ENCODE measurements at places on chromosomes 2 and 18. TPM values are rescaled to one million over a fixed set of nuclear protein-coding genes. Genes with fewer than 3 reads are reported as not detected.

The CPO gene
- total RNA-seq, result not detected

The LRRTM1 gene
- total RNA-seq, result not detected

The KLF11 gene
- 3.3 TPM for total RNA-seq

The SLC19A3 gene
- 0.17 TPM for total RNA-seq

The CD226 gene
- 0.38 TPM for total RNA-seq

- DNase-seq, result no peak
These were observed 108.7 kb downstream of the DPP10 start for GRCh38 chr2:114550895-114551793.

DNA sequence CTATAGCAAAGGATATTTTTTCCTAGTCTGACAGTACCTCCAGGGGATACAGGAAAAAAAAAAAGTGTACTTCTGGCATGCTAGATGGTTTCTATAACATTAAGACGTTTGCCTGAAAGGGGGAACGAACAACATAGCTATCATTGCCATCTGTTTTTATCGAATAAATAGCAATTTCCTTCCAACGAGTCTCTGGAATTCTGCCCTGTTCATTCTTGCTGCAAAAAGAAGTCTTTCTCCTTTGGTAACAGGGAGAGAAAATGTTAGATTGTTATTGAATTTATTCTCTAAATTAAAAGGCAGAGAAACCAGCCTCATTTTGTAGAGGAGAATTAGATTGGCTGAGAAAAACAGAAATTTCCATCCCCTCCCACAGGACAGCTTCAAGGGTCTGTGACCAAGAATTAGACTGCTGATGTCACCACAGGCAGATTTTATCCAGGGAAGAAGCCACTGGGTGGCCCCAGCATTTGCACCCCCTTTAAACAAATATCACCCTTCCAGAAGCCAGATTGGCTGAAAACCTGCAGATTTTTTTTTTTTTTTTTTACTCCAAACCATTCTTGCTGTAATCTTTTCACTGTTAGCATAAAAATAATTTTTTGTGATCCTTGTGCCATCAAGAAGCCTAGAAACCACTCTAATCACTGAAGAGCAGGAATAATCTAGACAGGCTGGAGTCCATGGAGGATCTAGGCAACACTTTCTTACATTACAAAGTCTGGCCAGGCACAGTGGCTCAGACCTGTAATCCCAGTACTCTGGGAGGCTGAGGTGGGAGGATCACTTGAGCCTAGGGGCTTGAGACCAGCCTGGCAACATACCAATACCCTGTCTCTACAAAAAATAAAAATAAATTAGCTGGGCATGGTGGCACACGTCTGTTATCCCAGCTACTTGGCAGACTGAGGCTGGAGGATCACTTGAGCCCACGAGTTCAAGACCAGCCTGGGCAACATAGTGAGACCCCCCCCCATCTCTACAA is 12.0 kb downstream of the WDFY1 start:
- DNase-seq, result no peak

- no peak for DNase-seq
These were observed 777.6 kb upstream of the SOX11 start for GRCh38 chr2:4914551-4914950.

DNA sequence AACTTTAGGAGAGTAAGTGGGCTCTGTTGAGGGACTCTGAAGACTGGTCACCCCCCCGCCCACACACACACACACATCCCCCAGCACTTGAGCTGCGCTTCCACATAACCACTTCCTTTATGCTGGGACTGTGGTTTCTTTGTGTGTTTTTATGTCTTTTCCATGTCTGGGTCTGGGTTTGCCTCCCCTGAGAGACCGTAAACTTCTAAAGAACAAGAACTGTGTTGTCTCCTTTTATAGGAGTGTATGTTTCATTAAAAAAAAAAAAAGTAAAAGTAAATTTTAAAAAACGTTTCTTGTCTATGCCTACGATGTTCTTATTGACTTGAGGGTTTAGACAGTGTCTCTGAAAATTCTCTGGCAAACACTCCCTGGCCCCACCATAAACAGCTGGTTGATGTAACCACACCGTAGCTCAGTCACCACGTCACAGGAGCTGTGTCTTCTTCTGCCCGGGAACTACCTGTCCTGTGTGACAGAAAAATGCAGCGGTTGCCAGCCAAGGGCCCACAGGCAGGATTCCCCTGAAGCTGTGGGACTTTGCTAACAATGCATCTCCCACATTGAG is 68.0 kb downstream of the KLHL29 start:
- DNase-seq, result peak; percentile 37

GRCh38 chr2:237314681-237315080 is 99.3 kb downstream of the COL6A3 start:
- no peak for DNase-seq

- DNase-seq, result peak; percentile 5
These were observed 268.1 kb downstream of the NDUFA10 start for GRCh38 chr2:239756790-239757760.
